NCI-H1436 treated with DMSO at 0.1 percent for 48 hours (cell line): ENCODE measurements at places on chromosomes 1 and 21.

DNA sequence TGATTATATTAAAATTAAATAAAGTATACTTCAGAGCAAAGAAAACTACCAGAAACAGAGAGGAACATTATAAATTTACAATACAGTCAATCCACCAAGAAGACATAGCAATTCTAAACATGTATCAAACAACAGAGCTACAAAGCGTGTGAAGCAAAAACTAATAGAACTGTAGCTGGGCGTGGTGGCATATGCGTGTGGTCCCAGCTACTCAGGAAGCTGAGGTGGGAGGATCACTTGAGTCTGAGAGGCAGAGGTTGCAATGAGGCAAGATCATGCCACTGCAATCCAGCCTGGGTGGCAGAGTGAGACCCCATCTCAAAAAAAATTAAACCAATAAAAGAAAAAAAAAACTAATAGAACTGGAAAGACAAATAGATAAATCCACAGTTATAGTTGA is 12.3 kb downstream of the CCDC185 start:
- no peak for DNase-seq

GRCh38 chr1:153362187-153362775 is 4.6 kb downstream of the S100A9 start:
- DNase-seq: no peak

- DNase-seq: no peak
These were observed 2.1 kb upstream of the S100A10 start for GRCh38 chr1:151995774-151996173.

- no peak for DNase-seq
These were observed 22.1 kb downstream of the GOLPH3L start for GRCh38 chr1:150674881-150675280.

GRCh38 chr1:102790997-102791396 is 317.3 kb downstream of the COL11A1 start:
- no peak for DNase-seq

- no peak for DNase-seq
These were observed 685 bp downstream of the UBAP2L start for GRCh38 chr1:154221278-154222001.

GRCh38 chr1:97114842-97115241 is 393.3 kb downstream of the PTBP2 start:
- no peak for DNase-seq

DNA sequence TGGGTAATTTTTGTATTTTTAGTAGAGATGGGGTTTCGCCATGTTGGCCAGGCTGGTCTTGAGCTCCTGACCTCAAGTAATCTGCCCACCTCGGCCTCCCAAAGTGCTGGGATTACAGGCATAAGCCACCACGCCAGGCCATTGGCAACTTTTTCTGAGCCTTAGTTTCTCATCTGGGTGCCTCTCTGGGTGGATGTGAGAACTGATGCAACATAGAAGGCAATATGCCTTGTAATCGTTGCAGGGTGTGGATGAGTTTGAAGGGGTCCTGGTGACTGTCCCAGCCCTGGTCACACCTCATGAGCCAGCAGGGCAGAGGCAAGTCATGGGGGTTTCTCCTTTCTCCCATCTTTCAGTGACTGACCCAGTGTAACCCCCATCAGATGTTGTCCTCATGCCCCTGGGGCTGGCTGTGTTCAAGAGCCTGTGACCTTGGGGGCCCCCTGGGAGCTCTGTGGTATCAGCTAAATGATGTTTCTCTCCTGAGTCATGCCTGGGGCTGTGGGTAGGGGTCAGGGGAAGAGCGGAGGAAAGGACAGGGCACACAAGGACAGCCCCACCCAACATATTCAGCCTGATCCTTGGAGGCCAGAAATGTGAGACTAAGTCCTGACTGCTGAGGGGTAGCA is 3.6 kb downstream of the COL9A2 start:
- no peak for DNase-seq

DNA sequence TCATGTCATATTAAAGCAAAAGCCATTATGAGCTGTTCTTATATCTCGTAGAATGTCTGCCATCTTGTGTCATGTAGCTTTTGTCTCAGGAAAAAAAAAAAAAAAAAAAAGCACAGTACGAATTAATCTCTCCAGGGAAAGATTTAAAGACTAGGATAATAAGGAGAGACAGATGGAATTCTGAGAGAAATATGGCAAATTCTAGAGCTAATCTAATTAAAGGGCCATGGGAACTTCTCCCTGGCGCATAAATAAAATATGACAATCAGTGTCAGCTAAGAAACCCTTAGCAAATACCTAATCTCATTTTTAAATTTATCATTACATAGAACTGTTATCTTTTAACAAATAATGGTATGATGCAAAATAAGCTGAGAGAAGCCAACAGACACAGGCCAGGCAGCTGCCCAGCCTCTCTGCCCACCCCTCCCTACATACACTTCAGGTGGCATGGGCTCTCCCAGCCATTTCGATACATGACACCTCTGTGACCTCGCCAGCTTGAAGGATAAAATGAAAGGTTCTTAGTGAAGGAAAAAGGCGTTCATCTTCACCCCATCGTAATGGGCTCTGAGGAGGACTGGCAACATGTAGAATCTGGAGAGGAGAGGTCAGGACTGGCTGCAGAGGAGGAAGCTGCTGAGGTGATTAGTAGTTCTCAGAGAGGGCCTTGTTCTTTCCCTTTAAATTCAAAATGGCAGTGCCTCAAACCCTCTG is 39.8 kb downstream of the DISC1 start:
- DNase-seq: no peak

GRCh38 chr1:37028981-37029617 is 5.2 kb downstream of the GRIK3 start:
- no peak for DNase-seq

DNA sequence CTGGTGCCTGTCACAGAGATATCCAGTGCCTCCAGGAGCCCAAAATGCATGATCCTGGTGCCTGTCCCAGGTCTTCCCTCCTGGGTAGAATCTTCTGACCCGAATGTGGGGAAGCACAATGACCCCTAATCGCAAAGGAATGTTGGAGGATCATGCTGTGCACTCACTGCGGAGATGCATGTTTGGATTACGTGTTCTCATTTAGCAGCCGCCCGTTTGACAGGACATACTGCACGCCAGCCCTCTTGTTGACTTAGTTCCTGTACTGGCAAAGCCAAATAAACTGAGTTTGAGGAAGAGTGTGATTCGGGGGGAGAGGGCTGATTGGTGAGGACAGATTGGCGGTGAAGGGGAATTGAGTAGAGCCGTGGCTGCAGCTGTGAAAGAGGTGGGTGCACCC is 85.9 kb upstream of the SIM2 start:
- no peak for DNase-seq

GRCh38 chr1:86365896-86366295 is 30.2 kb downstream of the ODF2L start:
- no peak for DNase-seq

DNA sequence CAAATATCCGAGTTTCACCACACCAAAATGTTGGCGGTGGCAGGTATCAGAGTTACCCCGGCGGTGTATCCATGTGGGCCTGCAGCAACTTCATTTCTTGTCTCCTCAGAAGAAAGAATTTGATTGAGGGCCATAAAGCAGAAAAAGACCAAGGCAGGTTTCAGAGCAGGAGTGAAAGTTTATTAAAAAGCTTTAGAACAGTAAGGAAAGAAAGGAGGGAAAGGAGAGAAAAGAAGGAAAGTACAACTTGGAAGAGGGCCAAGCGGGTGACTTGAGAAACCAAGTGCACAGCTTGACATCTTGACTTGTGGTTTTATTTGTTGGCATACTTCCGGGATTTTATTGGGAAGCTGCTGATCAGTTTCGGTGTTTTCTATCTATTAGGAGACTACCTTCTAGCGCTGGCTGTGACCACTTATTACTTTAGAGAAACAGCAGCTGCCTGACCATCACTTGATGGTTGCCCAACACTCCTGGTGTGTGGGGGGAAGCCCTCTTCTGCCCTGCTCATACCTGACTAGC is 75.5 kb upstream of the RAB3GAP2 start:
- DNase-seq: no peak

DNA sequence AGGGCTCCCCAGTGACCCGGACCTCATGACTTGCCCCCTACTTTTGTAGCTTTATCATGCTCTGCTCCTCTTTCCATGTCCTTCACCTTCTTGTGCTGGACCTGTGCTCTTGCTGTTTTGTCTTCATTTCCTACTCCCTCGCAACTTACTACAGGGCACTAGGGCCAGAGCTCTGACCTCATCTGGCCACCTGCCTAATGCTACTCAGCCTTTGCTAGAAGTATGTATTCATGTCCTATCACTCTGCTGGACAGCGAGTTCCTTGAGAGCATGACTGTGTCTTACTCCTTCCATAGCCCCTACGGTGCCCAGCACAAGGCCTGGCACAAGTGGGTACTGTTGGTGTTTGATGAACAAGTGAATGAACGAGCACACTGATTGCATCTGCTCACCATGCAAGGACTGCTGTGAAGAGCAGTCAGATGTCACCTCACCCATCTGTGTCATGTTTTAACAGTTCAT is 1.9 kb downstream of the MTFR1L start:
- DNase-seq: no peak
